ENCODE measurements at places on chromosomes 2 and 18.
A peak's percentile ranks its signal among the peaks of the same experiment; 100 is the strongest.

- no peak for DNase-seq
These were observed 19.7 kb upstream of the TUBB6 start for GRCh38 chr18:12288403-12288755.

GRCh38 chr2:40914666-40915065, 462.8 kb upstream of the SLC8A1 start:
- DNase-seq = no peak

GRCh38 chr2:56803596-56803995, 619.8 kb downstream of the CCDC85A start:
- DNase-seq = no peak

GRCh38 chr2:105080461-105080860, 42.6 kb downstream of the MRPS9 start:
- no peak for DNase-seq

DNA sequence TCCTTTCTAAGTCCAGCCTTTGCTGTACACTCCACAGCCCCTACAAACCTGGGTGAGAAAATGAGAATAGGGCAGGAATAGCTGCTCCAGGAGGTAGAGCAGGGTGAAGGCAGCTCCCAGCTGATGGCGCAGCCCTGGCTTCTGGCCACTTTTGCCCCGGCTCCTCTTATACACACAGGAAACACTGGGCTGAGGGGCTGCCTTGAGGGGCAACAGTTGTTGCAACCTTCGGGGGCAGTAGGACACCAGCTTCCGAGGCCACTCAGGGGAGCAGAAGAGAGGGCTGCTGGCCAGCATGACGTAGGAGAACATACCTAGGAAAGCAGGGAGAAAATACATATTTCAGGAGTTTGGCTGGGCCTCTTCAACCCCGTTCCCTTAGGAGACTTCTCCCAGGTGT, 8.1 kb downstream of the GGCX start:
- DNase-seq = no peak

- no peak for DNase-seq
These were observed 85.9 kb downstream of the HRH4 start for GRCh38 chr18:24546307-24546706.

- DNase-seq = peak; percentile 18
These were observed 24.4 kb downstream of the MPHOSPH10 start for GRCh38 chr2:71154798-71155197.

- DNase-seq = no peak
These were observed 75.0 kb upstream of the ID2 start for GRCh38 chr2:8606649-8607550.

DNA sequence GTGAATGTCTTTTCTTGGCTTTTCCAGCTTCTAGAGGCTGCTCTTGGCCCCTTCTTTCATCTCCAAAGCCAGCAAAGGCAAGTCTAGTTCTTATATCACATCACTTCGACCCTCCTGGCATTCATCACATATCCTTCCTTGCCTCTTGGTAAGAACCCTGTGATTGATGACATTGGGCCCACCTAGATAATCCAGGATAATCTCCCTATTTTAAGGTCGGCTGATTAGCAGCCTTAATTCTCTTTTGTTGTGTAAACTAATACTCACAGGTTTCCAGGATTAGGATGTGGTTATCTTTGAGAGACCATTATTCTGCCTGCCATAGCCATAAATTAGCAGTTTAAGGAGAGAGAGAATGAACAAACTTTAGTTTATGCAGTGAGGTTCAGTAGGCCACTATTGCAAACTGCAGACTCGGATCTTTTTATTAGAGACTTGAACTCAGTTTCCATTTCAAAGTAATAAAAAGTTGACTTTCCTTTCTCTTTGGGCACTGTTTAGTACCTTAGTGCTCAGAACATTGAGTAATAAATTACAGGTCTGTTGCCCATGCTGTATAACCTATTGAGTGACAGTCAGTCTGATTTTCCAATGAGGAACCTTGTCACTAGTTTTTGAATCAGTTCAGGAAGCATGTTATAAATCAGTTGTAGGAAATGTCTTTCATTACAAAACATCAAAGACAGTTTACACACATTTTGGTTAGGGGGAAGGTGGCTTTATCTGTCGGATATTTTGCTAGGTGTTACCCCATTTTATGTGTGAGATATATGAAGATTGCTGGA, 4.5 kb downstream of the NDUFV2 start:
- no peak for DNase-seq

DNA sequence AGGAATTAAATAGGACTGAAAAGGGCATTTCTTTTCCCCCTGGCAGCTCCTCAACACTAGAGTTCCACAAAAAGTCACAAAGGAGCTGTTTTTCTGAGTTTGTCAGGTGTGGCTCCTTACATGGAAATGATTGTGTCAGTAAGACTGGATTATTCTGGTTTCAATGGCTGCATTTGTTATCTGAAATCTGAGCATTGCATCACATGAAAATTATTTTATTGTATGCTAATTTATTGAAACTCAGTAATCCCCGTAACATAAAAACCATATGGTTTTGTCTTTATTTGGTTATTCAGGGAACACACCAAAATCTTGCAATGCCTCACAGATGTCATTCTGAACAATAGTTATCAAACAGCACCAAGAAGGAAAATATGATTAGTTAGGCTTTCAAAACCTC, 439.7 kb upstream of the TNP1 start:
- no peak for DNase-seq

DNA sequence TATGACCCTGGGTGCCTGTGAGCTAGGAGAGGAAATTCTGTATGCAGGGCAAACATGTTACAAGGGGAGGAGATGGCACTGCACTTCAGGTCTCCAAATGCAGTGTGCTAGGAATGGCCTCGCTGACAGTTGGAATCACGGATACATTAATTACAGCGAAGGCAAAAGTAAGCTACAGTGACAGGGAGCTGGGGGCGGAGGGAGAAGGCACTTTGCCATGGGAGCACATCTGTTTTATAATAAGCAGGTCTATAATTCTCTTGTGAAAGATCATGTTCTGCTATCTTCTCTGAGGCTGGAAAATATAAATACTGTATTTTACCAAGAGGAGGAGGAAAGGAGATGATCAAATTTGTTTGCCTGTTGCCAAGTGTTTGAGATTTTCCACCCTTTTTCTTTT, 56.3 kb upstream of the FZD5 start:
- DNase-seq = no peak

DNA sequence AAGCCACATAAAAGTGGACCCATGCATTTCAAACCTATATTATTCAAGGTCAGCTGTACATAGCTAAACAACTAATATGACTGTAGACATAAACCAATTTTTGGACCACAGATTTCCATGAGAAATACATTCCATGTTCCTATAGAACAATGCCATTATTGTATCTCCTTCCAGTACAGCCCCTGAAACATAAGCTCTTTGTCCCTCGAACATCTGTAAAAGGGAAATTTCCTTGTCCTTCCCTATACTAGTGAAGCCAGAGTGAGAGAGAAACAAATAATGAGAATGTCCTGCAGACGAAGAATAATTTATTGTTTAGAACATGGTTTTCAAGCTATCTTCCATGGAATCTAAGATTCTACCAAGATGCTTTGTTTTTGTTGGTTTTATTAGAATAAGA, 75.3 kb downstream of the GORASP2 start:
- DNase-seq = no peak

DNA sequence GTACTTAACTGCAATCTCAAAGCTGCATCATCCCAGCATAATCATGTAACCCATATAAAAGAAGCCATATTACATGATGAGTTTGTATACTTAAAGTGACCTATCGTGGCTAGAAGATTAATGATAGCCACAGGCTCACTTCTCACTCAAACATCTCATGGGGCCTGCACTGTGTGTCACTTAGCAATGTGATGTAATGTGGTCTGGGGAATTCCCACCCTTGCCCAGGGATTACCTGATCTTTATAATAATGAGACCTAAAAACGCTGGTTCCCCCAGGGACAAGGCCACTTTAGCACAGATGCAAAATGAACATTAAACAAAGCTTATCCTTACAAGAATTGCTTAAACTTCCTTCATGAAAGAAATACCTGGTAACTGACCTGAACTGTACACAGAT, 427.1 kb upstream of the CNTNAP5 start:
- no peak for DNase-seq

DNA sequence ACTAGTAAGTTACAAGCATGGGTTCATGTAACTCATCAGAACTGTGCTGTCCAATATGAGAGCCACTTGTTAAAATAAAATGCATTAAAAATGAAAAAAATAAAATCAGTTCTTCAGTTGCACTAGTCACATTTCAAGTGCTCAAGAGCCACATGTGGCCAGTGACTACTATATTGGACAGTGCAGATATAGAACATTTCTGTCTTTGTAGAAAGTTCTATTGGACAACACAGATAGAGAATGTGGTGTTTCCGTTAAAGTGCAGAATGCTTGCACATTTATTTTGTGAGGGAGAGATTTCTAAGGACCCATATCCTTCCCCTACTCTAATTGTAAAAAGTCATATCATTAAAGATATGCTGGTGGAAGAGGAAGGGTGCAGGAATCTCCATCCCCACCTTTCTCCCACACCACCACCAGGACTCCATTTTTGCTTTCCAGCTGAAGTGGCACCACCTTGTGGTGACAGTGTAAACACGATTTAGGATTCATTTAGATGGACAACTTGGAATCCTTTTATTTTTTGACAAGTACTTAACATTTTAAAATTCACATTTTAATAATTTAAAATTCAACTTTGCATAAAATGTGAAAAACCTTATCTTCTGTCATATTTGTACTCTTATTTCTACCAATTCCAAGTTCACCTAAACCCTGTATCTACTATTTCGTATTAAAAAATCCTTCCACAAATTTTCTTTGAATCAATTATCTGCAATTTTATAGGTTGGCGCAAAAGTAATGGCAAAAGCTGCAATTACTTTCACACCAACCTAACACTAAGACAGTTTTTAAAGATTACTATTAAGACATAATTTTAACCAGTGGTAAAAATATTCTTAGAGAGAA, 9.4 kb upstream of the CD302 start:
- DNase-seq = no peak

DNA sequence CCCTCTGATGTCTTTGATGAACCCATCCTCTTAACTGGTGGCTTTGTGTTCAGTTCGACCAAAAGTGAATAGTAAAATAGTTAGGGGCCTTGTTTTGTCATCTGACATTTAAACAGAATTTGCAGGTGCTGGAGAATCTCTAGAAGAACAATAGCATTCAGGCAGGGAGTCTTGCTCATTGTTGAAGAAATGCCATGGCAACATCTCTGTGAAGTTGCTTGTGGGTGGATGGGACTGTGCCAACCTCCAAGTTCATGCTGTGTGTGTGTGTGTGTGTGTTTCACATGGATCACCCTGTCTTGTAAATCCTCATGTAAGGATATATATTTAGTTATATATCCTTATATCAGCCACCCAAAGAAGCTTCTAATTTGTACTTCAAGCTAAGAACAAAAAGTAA, 66.7 kb downstream of the SKA1 start:
- DNase-seq = no peak

DNA sequence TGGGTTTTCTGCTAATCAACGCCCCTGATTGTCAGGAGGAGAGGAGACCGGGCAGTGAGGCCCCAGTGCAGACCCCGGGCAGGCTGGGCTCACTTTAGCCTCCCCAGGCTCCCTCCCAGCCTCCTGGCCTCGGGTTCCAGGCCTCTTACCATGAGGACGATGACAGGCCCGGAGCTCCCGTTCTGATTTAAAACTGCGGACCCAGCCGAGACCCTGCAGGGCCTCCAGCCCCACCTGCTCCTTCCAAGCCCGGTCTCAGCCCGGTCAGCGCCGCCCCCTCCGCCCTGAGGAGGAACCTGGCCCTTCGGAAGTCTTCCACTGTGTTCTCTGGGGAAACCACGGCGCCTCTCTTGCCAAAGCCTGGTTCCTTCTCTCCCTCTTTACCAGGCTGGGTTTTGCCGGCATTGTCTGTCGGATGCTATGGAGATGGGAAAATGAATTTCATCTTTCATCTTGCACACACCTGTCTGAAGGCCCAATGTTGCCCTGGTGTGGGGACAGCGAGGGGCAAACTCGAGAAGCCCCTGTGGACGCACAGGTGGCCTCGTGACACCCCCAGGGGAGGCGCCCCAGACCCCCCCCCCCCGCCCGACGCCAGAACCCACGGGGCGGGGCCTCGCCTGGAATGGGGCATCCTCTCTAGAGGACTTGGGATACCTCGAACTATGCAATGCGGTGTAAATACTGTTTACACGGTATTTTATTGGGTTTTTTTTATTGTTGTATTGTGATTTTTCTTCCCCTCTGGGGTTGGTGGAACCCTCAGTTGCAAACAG, 37.7 kb upstream of the CTDP1 start:
- no peak for DNase-seq

GRCh38 chr2:200496696-200497095, 13.2 kb downstream of the KCTD18 start:
- DNase-seq = no peak

DNA sequence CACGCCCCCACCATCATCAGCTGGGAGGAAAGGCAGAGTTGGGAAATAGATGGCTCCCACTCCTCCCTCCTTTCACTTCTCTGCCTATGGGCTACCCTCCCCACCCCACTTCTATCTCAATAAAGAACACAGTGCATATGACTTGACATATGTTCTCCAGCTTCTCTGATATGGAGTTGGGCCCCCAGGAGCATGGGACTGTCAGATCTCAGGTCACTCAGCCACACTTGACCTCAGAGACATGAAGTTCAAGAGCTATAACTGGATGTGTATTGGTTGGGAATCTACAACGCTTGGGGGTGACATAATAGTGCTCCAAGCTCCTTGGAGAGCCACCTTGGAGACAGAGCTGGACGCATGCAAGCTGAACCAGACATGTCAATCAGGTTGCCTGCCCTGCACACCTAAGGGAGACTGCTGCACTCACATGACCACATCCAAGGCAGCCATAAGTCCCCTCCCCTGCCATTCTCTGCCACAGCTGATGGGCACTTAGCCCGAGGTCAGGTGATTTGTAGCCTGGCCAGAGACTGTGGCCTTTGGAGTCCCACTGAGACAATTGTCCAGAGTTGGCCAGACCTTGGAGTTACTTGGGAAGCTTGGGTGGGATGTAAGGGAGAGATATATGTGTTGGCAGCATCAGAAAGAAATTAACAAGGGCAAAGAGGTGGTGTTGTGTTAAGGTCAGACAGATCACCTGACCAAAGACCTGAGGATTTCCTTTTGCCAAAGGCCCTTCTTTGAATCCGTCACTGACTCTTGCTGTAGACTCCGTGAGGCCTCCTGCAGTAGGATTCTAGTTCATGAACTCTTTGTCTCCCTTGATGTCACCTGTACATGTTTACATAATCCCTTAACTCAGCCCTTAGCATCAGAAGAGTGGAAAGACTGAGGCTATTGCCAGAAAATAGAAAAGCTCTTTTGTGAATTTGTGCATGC, 3.7 kb downstream of the INHA start:
- no peak for DNase-seq

DNA sequence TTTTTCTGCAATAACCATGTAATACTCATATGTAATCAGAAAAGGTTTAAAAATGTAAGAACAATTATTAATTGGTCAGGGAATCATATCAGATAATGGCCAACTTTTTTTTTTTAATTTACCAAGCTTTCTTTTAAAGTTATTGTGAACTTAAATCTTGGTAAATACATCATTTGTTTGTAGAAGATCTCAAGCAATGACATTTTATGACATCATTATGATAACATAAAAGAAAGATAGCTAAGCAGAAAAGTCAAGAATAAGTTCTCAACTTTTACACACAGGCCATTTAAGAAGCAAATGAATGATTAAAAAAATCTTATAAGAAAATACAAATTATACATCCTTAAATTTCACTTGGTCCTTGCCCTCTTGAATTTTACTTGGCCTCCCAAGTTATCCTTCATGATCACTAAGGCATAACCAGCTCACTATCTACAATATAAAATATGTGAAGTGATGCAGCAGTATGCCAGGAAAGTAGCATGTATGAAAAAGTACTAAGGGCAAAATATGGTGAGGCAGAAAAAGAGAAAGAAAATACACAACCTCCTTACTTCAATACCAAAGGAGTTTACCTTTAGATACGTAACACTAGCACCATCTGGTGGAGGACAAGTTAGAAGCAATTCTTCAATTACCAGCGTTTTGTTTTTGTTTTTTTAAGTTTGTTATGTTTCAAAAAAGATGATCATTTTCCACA, 116.6 kb downstream of the SRBD1 start:
- DNase-seq = no peak
